ENCODE measurements at places on chromosomes 6 and 20.

DNA sequence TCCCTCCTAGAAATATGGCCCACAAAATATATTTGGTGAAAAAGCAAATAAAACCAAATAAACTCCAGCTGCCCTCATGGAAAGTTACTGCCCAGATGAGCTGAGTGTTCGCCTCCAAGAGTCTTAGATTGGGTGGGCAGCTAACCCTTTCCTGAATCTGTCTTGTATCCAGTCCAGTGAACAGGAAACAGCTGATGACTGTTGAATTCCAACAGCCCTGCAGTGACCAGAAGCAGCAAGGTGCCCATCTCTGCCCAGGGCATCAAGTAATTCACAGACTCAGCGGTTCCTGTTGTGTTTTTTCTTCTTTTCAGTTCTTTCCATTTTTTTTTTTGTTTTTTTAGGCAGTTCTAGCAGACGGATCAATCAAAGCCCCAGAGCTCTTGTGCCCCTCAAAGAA, 199.2 kb downstream of the UBE3D start:
- DNase-seq = no peak

GRCh38 chr6:51704932-51705540, 382.4 kb downstream of the PKHD1 start:
- no peak for DNase-seq

GRCh38 chr6:46452312-46452917, 38.8 kb downstream of the RCAN2 start:
- DNase-seq = no peak

GRCh38 chr6:119276211-119276610, 73.3 kb downstream of the MAN1A1 start:
- no peak for DNase-seq

GRCh38 chr20:48680650-48681049, 147.1 kb downstream of the PREX1 start:
- no peak for DNase-seq

- no peak for DNase-seq
Measured at GRCh38 chr20:34500823-34501222, 15.4 kb upstream of the DYNLRB1 start.

GRCh38 chr6:18036781-18037180, 49.3 kb upstream of the KIF13A start:
- DNase-seq = no peak

DNA sequence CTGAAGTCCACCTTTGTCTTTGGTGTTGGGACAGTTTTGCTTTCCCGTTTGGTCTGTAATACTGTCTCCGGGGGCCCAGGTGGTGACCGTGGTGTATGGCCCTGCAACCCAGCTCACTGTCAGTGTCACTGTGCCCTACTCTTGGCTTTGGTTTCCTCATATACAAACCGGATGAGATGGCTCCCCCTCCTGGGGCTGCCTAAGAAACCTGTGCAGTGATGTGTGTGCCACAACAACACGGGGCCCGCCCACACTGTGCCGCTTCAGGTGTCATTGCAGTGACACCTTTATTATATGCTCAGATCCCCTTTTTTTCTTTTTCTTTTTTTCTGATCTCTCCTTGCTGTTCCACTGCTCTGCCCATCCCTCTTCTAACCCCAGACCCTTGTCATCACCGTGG, 73.9 kb downstream of the RAMACL start:
- DNase-seq = peak; percentile 41

DNA sequence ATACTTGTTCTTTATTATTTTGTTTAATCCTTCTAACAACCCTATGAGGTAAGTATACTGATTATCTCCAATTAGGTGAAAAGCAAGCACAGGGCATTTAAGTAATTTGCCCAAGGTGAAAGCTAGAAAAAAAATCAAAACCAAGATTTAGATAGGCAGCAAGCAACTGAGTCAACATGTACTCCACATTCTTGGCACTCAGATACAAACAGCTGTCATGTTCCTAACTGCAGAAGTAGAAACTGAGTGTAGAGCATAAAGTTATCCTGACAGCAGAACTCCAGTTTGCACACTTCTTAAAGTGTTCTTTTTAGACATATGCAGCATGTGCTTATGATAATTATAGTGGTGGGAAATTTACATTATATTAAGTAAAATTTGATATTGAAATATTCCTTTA, 278.1 kb downstream of the MEI4 start:
- DNase-seq = no peak

GRCh38 chr6:121925024-121925423, 474.4 kb upstream of the HSF2 start:
- no peak for DNase-seq

DNA sequence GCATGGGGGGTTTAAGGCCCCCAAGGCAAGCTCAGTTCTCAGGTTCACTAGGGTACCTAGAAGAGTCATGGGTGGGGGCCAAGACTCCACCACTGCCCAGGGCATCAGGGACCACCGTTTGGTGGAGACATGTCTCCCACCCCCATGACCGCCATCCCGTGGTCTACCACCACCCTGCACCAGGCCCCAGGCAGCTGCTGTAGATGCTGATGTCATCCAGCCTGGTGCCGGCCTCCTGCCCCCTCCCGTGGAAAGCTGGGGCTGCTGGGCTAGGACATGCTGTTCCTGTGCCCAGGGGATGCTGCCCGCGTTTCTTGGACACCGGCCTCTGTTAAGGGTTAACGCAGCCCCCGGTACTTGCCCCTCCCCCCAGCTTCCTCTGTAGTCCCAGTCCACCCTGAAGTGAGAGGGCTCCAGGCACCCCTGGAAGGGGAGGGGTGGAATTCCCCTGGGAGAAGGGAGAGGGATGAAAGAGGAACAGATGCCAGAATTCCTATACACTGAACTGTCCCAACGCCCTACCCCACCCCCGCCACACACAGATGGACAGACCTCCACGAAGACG, 587 bp downstream of the IP6K3 start:
- no peak for DNase-seq

GRCh38 chr6:156169371-156169770, 607.8 kb upstream of the ARID1B start:
- DNase-seq = no peak

GRCh38 chr20:50312682-50313521, 122.3 kb downstream of the CEBPB start:
- DNase-seq = no peak

Measured in stimulated activated CD4-positive, alpha-beta T cell treated with anti-CD3 and anti-CD28 coated beads, Interleukin-4, amount 100 ng/mL, for 4 hours (primary cell).